ENCODE measurements at places on chromosomes 5 and 9.

DNA sequence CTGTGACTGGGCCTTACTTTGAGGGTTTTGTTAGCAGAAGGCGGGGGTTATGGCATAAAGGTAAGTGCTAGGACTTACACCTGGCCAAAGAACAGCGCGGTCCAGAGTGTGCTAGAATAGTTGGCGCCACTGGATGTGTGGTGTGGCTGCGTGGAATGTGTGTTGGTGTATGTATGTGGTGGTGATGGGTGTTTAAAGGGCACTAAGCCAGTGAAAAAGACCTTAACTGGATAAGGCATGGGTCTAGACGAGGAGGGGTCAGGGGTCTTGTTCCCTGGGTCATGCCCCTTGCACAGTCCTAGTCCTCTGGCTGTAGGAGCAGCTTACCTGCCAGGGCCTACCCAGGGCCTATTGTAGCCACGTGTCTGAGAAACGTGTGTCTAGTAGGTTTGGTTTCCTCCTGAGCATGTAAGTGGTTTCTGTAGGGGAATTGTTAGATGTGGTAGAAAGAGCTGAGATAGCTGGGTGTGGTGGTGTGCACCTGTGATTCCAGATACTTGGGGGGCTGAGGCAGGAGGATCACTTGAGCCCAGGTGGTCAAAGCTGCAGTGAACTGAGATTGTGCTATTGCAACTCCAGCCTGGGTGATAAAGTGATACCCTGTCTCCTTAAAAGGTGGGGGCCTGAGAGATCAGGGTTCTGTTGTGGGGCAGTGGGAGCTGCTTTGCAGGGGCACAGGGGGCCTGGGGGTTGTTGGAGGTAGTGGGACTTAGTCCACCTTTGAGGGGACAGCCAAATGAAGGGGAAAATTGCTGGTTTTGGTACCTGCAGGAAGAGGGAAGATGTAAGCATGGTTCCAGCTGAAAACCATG, 55.2 kb downstream of the HSPA4 start:
- no peak for DNase-seq

DNA sequence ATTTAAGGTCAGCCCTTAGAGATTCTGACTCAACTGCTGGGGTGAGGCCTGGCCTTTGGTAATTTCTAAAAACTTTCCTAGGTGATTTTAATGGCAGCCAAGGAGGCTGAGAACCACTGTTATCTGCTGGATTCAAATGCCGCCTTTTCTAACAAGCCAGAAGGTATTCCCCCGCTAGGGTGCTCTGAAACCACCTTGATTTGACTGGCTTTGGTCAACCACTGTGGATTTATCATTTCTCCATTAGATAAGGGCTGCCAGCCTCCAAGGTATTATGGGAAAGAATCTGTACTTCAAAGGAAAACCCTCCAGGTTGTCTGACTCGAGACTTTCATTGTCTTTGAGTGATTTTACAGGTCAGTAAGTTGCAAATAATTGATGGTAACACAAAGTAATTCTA, 4.3 kb downstream of the ANXA6 start:
- DNase-seq, result no peak

DNA sequence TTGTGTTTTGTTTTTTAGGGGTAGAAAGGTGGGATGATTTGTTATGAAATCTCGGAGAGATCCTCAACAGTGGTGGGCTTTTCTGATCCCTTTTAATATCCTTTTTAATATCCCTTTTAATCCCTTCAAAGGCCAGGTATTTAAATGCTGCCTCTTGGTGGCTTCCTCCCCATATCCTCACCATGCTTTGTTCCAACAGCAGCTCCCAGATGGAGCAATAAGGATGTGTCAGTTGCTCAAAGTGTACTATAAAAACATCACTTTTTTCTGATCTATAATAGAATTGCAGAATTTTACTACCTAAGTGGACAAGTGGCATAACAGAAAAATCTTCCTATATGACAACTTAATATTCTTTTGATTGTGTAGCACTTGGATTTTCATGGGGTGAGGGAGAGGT, 160.1 kb downstream of the GNAQ start:
- DNase-seq, result no peak

DNA sequence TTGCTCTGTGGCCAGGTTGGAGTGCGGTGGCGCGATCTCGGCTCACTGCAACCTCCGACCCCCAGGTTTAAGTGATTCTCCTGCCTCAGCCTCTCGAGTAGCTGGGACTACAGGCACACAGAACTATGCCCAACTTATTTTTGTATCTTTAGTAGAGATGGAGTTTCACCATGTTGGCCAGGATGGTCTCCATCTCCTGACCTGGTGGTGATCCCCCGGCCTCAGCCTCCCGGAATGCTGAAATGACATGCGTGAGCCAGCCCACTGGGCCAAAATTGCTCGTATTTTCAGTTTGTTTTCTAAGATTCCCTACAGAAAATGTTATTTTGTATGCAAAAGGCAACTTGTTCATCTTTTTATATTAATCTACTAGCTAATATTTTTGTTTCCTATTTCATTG, 782.6 kb downstream of the TLE1 start:
- DNase-seq, result no peak

DNA sequence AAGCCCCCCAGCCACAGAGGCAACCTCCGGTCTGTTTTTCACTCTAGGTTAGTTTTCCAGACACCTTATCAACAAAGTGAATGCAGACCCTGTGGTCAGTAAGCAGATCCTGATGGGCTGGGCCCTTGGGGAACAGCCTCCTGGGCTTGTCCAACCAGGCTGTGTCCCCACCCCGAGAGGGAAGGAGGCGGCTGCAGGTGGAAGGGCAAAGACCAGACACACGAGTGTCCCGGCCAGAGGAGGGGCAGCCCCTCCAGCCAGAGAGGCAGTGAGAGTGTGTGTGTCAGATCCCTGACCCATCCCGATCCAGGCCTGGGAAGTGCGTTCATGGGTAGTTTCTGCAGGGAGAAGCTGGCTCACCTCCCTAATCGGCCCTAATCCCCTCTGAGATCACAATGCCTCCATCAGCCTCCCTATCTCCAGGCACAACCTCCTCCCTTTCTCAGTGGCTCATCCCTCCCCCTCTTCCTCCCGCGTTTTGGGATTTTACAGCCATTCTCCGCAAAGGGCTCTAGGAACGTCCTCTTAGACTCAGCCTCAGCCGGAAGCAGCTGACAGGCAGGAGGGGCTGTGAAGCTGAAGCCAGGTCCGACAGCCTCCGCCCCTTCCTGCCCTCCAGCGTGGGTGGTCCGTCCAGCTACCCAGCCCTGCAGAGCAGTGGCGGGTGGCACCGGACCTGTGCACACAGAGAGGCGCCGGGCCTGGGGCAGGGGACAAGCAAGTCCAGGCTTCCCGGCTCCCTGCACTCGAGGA, 9.7 kb downstream of the SLC12A7 start:
- DNase-seq, result no peak

- peak; percentile 35 for DNase-seq
Observed at GRCh38 chr5:154220625-154221024, 30.1 kb downstream of the GALNT10 start.

GRCh38 chr5:32542216-32543059, 42.9 kb upstream of the SUB1 start:
- DNase-seq, result no peak

- DNase-seq, result peak; percentile 28
Observed at GRCh38 chr9:99249619-99250018, 27.5 kb downstream of the SEC61B start.

GRCh38 chr9:124652615-124653393, 118.3 kb downstream of the NR6A1 start:
- peak; percentile 64 for DNase-seq

- DNase-seq, result no peak
Observed at GRCh38 chr9:77910194-77910621, 121.4 kb downstream of the GNAQ start.

GRCh38 chr5:171520300-171521174, 101.1 kb downstream of the FGF18 start:
- peak; percentile 73 for DNase-seq

DNA sequence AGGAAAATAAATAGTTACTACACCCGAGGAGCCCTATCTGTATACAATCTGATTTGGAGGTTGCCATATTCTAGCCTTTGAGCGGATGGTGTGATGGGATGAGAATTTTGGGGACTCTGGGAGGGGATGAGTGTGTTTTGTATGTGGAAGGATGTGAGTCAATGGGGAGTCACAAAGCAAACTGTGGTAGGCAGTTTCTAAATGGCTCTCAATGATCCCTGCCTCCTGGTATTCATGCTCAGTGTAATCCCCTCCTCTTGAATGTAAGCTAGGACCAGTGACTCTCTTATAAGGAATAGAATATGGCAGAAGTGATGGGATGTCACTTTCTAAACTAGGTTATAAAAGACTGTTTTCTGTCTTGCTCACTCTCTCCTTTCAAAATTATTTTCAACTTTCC, 205.7 kb upstream of the RIOK2 start:
- DNase-seq, result no peak

- DNase-seq, result no peak
Observed at GRCh38 chr9:109252291-109252690, 68.6 kb downstream of the EPB41L4B start.

DNA sequence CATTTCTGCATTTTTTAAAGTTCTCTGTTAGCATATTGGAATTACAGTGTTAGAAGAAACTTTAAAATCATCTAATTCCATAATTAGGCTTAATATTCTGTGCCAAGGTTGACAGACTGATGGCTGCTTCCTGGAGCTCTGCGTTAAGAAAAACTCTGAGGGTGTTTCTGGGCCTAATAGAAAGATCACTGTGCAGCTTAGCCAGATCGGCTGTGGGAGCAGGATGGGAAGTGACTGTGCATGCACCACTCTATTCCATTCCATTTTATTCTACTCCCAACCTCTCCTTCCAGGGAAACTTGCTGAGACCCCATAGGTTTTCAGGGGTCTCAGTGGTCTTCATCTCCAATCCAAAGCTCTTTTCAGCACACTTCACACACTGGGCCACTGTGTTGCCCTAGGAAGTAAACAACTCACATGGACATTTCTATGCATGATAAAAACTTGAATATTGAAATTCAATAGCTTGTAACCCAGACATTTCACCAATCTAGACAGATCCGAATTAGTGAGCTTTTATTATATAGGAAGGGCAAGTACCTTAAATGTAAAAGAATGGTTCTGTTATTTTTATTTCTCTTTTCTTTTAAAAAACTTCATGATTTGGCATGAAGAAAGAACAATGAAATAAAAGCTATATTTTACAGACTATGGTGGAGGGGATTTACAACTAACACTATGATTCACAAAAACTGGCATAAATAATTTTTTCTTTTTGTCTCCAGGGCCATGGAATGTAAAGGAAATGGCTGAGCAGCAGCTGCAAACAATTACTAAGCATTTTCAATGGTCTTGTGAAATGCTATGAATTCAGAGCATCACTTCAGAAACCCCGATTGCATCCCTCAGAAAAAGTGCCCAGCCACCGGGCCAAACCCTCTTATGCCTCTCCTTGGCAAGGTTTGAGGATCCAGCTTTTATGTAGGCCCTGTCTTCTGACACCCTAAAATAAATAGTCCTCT, 51.4 kb upstream of the DAB2 start:
- DNase-seq, result no peak

- no peak for DNase-seq
Observed at GRCh38 chr9:120091206-120091605, 488.8 kb downstream of the CDK5RAP2 start.

GRCh38 chr5:33241802-33242201, 199.0 kb upstream of the TARS1 start:
- DNase-seq, result no peak

GRCh38 chr5:120101771-120102170, 362.3 kb upstream of the PRR16 start:
- DNase-seq, result no peak

DNA sequence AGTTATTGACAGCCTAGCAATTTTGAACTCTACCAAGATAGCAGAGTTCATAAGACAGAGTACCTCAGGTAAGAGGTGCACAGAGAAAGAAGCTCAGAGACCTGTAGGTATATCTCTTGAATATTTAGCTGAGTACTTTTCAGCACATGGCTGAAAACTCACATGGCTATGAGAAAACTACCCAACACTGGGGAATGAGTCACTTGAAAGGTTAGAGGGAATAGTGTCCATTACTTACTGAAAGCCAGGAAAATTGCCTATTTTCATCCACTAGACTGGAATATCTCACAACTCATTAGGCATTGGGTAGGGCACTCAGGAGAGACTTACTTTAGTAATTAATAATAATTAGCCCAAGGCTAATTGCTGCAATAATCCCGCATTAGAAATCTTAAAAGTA, 8.3 kb downstream of the TSLP start:
- DNase-seq, result no peak

- DNase-seq, result no peak
Observed at GRCh38 chr9:116693233-116693731, 6.2 kb downstream of the TRIM32 start.

GRCh38 chr9:6930827-6931226, 173.1 kb downstream of the KDM4C start:
- DNase-seq, result no peak

GRCh38 chr5:10581867-10582511, 18.1 kb downstream of the ANKRD33B start:
- DNase-seq, result no peak

DNA sequence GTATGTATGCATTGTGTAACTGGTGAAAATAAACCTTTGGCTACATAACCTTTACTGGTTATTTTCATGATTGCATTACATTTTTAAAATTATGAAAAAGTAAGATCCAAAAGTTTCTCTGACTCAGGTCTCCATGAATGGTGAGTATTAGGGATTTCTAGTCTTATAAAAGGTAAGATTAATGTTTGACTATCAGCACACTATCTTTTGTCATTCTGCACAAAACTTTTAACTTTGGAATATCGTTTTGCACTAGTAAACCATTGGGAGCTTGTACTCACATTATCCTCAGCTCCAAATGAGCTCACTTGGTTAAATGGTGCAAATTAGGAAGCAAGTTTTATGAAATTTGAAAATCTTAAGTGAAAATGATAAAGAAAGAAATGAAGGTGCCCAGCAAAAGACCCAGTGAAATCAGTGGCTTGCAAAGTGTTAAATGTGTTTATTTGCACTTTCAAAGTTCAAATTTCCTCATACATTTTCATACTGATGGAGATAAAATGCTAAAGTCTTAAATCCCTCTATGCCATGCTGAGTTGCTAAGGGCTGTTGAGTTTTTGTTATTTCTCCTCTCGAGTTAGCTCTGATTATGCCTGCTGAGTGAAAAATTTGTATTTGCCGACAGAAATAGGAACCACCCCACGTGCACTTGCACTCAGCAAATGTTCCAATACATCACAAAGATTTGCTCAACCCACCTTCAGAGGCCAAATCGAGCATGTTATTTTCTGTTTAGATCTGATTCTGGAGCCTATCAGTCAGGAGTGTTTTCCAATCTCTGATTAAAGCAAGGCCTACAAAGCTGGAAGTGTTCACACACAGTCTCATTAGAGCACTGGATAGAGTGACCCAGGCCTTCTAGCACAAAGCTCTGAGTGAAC, 885.7 kb downstream of the NR2F1-AS1 start:
- no peak for DNase-seq

- DNase-seq, result no peak
Observed at GRCh38 chr5:163631856-163632255, 126.4 kb downstream of the MAT2B start.

DNA sequence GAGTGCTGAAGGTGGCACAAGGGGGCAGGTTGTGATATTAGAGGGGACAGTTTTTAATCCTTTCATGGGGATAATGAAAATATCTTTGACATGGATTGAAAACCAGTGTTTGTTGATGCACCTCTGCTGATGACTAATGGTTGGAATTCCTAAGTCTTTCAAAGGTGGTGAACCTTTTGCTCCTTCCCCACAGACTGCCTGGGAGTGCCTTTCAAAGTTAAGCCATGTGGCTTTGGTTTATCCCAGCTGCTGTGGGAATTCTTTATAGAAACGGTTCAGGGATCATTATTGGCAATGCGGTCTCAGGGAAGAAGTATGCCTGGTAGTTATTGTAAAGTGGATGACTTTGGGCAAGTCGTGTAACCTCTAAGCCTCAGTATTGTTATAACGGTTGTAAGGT, 45.7 kb downstream of the PIP5K1B start:
- no peak for DNase-seq

All from H54 (cell line).